Left cardiac atrium (tissue), 4 donors: ENCODE measurements at places on chromosomes 3 and 15. TPM values are rescaled to one million over a fixed set of nuclear protein-coding genes. Genes with fewer than 3 reads are reported as not detected.

GRCh38 chr3:172061724-172062184 is 22.4 kb downstream of the FNDC3B start:
- no peak for DNase-seq

DNA sequence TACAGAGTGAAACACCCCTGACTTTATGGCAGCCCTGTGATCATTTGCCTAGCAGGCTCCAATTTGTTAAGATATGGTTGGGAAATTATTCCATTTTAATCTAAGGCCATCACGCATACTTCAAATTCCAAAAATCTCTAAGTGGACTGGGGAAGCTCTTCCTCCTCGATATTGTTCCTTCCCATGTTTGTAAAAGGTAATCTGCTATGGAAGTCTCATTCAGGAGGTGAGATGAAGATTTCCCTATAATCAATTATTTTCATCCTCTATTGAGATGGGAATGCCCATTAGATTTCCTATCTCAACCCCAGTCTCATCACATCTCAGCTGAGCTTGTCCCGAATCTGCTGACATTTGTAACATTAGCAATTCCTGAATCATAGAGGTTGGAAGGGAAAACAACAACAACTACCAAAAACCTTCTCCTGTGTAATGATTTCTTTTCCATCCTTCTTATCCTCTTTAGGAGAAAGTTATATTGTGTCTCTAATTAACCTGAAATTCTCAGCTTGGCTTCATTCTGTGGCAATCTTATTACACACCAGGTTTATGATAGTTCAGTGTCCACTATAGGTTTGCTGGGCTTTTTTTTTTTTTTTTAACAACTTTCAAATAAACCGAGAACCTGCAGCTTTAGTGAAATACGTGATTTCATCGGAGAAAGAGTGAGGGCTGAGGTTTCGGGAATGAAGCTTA is 2.2 kb upstream of the NR2F2 start:
- DNase-seq, result no peak

DNA sequence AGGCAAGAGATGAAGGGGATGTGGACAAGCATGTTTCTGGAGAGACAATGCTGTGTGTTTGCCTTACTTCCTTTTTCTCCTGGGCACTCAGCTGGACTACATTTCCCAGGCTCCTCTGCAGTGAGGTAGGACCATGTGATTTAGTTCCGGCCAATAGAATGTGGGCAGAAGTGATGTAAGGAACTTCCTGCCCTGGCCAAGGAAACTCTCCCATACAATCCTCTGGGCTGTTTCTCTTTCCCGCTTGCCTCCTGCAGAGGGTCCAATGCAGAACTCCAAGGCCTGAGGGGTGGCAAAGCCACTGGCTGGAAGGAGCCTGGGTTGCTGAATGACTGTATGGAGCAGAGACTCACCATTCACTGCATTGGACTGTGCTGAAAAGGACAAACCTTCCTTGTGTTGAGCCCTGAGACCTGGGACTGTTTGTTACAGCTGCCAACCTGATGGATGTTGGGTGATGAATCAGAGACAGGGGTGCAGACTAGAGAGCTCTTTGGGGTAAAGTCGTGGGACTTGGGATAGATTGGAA is 82.7 kb upstream of the SLC6A6 start:
- DNase-seq, result no peak

GRCh38 chr3:16658004-16658924 is 53.0 kb upstream of the DAZL start:
- DNase-seq, result no peak

GRCh38 chr3:26438981-26439884 is 183.3 kb upstream of the LRRC3B start:
- DNase-seq, result no peak

GRCh38 chr3:15063238-15063637 is 1.9 kb downstream of the MRPS25 start:
- DNase-seq, result no peak

DNA sequence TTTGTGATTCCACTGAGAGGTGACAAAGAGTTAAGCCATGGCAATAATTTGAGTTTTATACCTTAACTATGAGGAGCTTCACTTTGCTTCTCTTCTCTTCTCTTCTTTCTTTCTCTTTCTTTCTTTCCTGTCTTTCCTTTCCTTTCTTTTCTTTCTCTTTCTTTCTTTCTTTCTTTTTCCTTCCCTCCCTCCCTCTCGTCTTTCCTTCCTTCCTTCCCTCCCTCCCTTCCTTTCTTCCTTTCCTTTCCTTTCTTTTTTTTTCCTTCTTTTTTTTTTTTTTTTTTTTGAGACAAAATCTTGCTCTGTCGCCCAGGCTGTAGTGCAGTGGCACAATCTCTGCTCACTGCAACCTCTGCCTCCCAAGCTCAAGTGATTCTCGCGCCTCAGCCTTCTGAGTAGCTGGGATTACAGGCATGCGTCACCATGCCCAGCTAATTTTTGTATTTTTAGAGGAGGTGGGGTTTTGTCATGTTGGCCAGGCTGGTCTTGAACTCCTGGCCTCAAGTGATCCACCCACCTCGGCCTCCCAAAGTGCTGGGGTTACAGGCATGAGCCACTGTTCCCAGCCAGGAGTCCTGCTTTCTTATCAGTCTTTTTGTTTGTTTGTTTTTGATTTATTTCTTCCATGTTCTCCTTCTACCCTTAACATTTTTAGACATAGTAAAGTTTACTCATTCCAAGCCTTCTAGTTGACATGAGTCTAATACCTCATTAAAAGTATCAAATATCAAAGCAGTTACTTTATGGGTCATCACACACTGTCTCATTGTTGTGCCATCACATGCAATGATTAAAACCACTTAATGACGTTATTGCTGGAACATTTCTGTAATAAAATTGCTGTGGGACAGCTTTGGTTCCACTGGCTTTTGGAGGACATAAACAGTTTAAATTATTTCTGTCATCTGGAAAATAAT is 29.9 kb downstream of the SLC49A4 start:
- DNase-seq, result no peak

- no peak for DNase-seq
Measured at GRCh38 chr3:151946606-151947005, 73.2 kb downstream of the SUCNR1 start.

- no peak for DNase-seq
Measured at GRCh38 chr15:79322945-79323344, 12.0 kb downstream of the TMED3 start.

DNA sequence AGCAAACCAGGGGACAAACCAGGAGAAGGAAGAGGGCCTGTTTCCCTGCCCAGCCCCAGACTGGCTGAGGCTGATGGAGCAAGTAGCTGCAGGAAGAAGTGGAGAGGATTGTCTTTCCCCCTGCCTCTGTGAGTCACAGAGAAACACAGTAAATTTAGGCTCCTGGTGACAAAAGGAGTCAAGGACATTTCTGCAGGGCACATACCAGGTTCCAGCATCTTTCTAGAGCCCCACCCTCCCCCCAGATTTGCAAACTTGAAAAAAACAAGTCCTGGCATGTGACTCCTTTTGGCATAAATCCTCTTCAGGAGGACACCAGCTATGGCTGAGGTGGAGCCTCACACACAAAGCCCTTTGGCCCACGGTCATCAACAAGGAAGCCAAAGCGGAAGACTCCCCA is 17.8 kb downstream of the PLD1 start:
- DNase-seq, result no peak

- DNase-seq, result no peak
Measured at GRCh38 chr3:114379266-114379665, 85.4 kb downstream of the TIGIT start.

- no peak for DNase-seq
Measured at GRCh38 chr15:86973284-86973844, 893.7 kb downstream of the AGBL1 start.

- DNase-seq, result no peak
Measured at GRCh38 chr15:33500432-33501195, 189.8 kb downstream of the RYR3 start.

DNA sequence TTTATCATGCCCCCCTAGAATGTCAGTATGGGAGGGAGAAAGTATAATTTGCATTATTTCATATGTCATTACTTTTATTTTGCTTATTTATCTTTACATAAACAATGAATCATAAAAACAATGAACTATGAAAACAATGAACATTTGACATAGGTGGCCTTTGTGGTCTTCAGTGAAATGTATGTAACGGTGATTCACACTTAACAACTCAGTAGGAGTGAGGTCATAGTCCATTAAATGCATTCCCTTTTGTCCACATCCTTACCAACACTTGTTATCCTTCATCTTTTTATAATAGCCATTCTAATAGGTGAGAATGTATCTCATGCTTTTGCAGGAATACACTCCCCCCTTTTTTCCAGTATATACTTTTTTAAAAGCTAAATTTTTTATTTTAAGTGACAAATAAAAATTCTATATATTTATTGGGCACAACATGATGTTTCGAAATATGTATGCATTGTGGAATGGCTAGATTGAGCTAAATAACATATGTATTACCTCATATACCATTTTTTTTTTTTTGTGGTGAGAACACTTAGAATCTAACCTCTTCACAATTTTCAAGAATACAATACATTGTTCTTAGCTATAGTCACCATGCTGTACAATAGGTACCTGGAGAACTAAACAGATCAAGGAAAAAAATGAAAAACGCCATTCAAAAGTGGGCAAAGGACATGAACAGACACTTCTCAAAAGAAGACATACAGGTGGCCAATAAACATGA is 189.5 kb downstream of the WDR72 start:
- DNase-seq, result no peak

DNA sequence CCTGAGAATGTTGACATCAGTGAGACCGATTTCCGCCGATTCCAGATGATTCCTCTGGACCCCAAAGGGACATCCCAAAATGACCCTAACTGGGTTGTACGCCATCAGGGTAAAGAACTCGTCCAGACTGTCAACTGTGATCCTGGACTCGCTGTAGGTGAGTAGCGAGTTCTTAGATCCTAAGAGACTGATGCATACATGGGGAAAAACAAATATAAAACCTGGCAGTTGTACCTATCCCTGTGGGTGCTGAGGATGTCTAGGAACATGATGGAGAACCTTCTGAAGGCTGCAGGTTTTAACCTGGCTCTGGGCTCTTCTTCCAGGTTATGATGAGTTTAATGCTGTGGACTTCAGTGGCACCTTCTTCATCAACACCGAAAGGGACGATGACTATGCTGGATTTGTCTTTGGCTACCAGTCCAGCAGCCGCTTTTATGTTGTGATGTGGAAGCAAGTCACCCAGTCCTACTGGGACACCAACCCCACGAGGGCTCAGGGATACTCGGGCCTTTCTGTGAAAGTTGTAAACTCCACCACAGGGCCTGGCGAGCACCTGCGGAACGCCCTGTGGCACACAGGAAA is 12.3 kb downstream of the THBS1 start:
- DNase-seq, result no peak

DNA sequence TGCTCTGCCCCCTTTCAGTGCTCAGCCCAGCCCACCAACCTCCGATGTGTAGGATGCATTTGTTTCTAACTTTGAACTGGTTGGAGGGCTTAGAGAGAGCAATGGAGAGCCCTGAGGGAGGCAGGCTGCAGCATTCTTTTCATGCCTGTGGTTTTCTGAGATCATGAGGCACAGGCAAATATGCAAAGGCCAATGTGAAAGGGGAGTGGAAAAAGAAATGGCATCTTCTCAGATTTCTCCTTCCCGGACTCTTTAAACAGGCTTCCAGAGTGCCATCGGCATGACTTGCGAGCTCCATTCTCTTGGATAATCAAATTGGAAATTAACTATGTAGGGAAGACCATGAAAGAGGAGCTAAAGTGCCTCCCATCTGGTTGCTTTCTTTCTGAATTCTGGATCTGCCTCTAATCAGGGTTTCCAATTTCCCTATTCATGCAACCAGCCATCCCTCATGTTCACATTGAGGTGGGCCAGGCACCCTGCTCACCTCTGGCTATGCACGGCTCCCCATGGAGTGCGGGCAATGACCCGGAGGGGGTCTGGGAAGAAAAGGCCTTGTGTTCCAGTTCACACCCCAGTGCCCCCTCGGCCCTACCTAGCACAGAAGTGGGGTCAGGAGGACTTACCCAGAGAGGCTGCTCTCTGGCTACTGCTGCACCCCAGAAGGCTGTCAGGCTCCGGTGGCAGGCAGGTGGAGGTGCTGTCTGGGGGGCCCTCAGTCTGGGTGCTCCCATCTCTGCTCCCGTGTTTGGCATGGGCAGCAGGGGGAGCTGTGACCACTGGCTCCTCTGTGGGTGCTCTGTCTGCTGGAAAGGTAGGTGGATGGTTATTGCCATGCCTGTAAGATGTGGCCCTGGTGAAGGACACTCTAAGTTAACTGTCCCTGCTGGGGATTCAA is 16.1 kb downstream of the AMOTL2 start:
- DNase-seq, result peak; percentile 20

GRCh38 chr3:117793622-117794265 is 1084.2 kb downstream of the TUSC7 start:
- no peak for DNase-seq

DNA sequence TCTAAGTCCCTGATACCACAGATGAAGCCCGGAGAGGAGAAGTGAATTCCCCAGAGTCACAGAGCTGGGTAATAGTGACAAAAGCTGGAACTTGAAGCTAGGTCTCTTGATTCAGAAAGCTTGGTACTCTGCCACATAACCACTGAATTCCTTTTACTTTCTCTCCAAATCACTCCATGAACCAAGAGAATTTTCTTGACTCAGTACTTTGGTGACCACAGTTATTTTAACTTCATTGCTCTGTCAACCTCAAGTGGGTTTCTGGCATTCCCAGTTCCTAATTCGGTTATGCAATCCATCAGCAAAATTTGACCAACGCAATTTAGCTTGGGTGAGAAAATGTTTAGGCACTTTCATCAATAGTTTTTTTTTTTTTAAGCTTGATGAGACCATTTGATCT is 61.0 kb upstream of the PPARG start:
- DNase-seq, result no peak

DNA sequence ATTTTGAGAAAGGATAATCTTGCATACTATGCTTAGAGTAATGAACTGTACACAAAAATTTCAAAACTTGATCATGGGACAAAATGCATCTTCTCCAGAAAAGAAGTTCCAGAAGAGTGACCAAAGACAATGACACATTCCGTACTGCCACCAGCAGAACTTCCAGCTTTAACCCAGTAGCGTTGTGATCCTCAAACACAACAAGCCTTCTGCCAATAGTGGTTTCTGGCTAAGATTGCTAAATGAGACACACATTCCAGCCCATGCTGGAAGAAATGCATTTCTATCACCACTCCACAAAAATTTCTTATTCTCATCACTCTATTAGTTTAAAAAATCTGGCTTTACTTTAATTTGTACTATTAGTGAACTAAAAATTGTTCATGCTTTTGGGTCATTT is 334.9 kb downstream of the TBC1D5 start:
- no peak for DNase-seq

Gene GOLGA8J
- not detected for total RNA-seq

Gene PLA2G4B
- total RNA-seq, result 5.4 TPM

Gene SEMA5B
- 1.7 TPM for total RNA-seq

Gene KBTBD12
- 3.2 TPM for total RNA-seq

Gene TXNRD3
- total RNA-seq, result 7.3 TPM

Gene CCDC33
- not detected for total RNA-seq

Gene MESP1
- total RNA-seq, result 10.5 TPM
